ENCODE measurements at places on chromosomes 11 and 22.

DNA sequence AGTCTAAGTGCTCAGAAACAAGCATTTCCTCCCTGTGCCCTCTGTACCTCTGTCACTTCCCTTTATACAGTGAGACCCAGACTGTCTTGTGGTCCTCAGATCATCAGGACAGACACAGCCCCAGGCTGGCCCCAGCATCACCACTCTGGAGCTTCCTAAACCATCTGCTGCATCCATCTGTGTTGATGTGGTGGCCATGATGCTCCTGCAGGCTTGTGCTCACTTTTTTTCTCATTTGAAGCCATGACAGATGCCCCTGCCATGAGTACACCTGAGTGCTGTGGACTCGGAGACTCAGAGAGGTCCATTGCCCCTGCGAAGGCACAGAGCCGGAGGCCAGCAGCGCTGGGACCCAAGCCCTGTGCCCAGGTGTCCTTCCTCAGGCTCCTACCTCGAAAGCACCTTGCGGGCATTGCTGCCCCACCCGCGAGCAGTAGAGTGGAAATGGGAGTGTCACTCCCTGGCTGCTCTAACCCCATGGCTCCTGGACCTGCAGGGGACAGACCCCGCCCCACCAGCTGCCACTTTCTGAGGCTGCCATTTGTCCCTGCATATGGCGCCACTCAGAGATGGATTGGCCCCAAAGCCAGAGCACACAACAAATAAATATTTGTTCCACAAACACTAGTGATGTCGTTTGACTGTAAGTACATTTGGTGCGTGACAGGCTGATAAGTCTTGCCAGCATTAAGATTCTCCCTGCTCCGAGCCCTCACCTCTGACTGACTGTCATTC is 593.5 kb downstream of the TBC1D22A start:
- DNase-seq, result peak; percentile 97

DNA sequence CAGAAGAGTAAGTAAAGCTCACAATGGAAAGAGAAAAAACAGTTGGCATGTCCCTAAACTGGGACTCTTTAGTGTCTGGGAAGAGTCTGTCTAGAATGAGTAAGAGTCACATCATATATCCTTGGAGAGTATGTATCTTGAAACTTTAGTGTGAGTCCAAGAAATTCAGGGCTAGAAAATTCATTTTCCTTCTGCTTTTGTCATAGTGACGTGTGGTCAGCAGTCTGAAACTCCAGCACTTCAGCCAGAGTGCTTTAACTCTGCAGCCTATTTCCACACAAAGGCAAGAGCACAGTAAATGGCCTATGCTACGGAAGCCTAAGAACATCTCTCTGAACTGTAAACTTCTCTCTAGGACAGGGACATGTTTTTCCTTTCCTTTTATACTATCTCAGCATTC is 174.1 kb downstream of the FAM181B start:
- no peak for DNase-seq

GRCh38 chr11:33642461-33643166 is 58.0 kb downstream of the C11orf91 start:
- DNase-seq, result no peak

DNA sequence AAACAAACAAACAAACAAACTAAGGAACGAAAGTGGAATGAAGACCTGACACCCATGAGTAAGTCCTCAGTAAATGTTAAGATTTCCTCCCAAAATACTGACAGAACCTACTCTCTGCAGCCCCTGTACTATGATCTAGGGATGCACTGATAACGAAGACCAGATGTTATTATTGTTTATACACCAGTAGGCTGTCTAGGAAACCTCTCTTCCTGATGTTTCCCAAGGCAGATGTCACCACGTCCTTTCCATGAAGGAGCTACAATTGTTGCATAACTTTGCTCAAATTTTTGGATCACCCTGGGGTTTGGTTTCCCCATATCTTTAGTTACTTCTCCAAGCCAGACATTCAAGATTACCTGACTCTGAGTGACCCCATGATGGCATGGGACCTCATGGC is 340.7 kb downstream of the MIAT start:
- DNase-seq, result no peak
